SW 1271 (cell line): ENCODE measurements at places on chromosomes 3 and 15.
A peak's percentile ranks its signal among the peaks of the same experiment; 100 is the strongest.

GRCh38 chr3:189316296-189317019, 144.7 kb downstream of the TPRG1 start:
- no peak for DNase-seq

GRCh38 chr15:100020189-100020588, 287.0 kb upstream of the LYSMD4 start:
- no peak for DNase-seq

GRCh38 chr15:66894363-66894762, 171.0 kb upstream of the SMAD3 start:
- DNase-seq, result no peak

GRCh38 chr3:166570102-166570501, 732.9 kb upstream of the BCHE start:
- DNase-seq, result no peak

GRCh38 chr15:92619145-92620101, 36.2 kb downstream of the FAM174B start:
- no peak for DNase-seq

- DNase-seq, result peak; percentile 60
Observed at GRCh38 chr15:68817304-68818065, 3.2 kb downstream of the ANP32A start.

GRCh38 chr3:34229876-34230275, 431.4 kb downstream of the PDCD6IP start:
- DNase-seq, result no peak

DNA sequence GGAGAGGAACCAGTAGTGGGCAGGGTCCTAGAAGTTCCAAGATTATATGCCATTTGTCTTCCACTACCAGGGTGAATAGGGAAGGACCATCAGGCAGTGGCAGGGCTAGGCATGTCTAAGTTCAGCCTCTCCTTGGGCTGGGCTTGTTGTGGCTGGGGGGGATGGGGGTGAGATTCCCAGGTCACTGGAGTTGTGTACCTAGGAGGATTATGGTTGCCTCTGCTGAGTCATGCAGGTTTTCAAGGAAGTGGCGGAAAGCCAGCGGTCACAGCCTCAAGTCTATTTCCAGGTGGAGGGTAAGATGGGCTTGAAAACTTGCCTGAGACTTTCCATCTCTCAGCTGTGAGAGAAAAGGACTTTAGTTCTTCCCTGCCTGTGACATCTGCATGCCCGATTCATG, 1407.1 kb downstream of the SI start:
- DNase-seq, result no peak

GRCh38 chr15:101526442-101526841, 36.9 kb upstream of the PCSK6 start:
- DNase-seq, result no peak

GRCh38 chr3:171374260-171374659, 85.9 kb downstream of the TNIK start:
- no peak for DNase-seq

DNA sequence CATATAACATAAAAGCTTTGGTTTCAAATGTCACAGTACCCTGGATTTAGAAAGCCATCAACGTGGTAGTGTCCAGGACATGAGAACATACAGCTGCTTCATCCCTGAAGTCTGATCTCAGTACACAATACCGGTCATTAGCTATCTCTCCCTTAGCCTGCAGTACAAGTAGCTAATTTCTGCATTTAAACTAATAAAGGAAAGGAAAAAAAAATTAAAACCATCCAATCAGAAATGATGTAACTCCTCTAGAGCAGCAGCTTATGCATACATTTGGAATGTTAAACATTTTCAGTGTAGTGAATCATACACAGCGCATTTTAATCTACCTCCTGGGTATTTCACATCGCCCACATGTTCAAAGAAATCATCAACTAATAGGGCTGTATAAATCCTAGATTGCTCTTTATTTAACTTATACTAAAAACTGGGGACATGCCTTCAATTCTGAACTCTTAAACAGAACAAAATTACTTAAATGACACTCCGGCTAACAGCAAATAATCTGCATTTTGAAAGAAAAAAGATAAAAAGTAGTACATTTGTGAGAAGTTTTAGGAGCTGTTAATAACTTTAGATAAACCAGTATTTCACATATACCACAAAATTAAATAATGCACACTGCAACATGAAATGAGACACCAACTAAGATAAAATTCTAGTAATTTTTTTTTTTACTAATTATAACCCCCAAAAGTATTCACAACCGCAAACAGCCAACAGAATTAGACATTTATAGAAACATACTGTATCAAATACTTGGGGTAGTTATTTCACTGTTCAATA, 3.7 kb downstream of the IGF2BP2 start:
- DNase-seq, result peak; percentile 92

GRCh38 chr3:46146548-46146947, 61.6 kb downstream of the CCR1 start:
- DNase-seq, result no peak

DNA sequence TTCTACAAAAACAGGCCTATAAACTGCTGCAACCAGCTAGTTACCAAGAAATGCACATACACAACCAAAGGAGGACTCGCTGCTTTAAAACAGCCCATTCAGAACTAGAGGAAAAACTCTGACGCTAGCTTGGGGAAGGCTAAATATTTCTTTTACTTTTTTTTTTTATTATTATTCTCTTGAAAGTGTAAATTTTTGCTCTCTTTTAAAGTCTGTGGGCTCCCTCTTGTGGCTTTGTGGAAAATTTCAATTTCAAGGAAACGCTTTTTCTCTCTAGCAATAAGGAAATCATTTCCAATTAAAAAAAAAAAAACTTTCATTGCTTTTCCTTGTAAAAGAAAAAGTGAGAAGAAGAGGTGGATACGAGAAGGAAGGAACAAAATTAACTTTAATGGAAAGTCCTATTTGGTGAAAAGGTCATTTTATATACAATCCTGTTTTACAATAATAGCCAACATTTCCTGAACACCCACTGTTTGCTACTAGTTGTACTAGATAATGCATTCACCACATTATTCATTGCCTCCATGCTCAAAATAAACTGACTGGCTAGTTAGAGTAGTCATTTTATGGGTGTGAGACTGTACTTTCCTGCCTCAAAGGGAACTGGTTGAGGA, 51.2 kb upstream of the SAMMSON start:
- DNase-seq, result peak; percentile 26

DNA sequence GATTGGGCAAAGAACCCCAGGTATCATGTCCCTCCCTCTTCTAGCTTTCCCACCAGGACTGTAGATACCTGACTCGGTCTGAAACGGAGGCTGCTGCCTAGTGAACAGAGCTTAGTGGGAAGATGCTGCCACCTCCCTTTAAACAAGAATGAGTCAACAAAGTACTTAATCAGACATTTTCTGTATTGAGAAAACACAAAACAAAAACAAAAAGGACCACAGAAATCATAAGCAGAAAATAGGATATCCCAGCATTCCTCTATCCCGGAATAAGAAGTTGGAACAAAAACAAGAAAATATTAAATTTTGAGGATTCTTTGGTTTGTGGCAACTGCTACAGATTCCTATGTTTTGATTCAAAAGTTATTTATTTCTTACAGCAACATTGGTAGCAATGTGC, 51.7 kb upstream of the COL8A1 start:
- no peak for DNase-seq

- no peak for DNase-seq
Observed at GRCh38 chr15:69149803-69150202, 10.6 kb upstream of the GLCE start.

DNA sequence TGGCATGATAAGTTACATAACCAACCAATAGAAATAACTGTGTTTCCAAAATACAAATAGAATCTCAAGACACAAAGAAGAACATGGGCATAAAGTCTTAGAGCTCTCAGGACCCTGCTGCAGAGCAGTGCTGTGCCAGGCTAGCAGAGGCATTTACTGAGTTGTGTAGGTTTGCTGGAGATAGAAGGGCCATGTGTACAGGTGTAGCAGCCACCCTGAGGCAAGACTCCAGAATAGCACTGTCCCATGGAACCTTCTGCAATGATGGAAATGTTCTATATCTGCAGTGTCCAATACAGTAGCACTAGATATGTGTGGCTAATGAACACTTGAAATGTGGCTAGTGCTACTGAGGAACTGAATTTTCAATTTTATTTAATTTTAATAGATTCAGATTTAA, 267.0 kb upstream of the UMPS start:
- DNase-seq, result no peak

DNA sequence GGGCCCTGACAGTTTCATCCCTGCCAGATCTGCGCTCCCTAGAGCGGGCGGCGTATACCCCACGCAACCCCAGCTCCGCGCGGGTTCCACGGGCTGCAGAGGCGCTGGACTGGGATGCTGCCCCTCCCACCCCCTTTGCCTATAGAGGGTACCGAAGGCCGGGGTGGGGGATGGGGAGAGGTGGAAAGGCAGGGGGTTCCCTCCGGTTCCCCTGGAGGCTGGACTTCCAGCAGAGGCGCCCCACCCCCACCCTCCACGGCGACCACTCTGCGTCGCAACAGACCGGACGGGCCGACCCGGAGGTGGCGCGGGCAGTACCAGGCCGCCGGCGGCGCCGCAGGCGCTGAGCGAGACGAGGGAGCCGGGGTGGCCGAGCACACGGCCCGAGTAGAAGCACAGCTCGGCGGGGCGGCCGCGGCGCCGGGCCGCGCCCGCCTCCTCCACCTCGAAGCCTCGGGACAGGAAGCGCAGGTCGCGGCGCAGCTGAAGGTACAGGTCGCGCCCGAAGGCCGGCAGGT, 995 bp downstream of the ADAMTS17 start:
- no peak for DNase-seq

- DNase-seq, result no peak
Observed at GRCh38 chr3:152348436-152349177, 79.9 kb downstream of the MBNL1 start.

GRCh38 chr3:31772272-31772671, 208.8 kb downstream of the OSBPL10 start:
- DNase-seq, result no peak

DNA sequence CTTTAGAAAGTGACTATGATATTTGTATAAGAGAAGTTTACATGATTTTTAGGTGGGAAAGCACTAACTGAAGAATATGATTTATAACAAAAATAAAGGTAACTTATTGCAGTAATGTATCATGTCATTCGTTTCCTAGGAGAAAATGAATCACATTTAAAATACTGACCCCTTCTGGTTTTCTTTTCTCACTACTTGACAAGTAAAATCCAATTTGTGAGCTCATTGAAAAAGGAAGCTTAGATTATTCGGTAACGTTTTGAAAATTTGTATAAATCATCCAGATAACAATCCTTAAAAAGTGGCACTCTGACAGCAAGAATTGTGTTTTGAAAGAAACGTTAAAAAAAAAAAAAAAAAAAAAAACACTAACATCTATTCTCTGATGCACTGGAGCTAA, 39.0 kb downstream of the NSUN3 start:
- peak; percentile 20 for DNase-seq

DNA sequence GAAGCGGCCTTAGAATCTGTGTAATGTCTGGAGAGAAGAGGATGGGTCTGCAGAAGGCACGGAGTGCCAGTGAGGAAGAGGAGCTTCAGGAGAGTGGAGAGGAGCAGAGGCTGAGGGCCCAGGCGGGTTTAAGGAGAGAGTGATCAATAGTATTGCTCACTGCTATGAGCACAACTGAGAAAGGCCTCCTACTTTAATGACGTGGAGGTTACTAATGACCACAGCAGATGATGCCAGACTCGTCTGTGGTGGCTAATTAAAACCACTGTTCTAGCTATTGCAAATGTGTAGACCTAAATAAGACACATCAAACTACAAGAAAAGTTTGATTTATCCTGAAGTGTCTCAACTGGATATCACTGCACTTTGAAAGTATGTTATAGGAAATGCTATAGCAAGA, 33.2 kb downstream of the MTMR10 start:
- DNase-seq, result no peak
